ENCODE measurements at places on chromosomes 13 and 19.

- no peak for DNase-seq
Measured at GRCh38 chr13:110554227-110554836, 7.2 kb downstream of the RAB20 start.

DNA sequence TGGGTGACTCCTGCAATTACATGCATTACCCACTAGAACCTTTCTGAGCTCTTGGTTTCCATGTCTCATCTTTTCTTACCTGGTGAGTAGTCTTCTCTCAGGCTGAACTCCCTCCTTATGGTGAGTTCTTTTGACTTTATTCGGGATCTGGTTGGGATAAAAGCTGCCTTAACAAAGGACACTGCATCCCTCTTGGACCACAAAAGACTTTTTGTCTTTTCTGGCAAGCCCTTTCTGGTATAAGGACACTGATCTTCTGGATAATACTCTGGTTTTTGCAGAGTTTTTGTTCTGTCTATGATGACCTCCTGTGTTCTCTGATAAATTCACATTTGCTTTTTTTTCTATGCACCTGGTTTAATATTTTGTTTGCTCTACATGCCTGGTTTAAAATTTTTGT, 66.7 kb downstream of the SLITRK1 start:
- DNase-seq, result no peak

DNA sequence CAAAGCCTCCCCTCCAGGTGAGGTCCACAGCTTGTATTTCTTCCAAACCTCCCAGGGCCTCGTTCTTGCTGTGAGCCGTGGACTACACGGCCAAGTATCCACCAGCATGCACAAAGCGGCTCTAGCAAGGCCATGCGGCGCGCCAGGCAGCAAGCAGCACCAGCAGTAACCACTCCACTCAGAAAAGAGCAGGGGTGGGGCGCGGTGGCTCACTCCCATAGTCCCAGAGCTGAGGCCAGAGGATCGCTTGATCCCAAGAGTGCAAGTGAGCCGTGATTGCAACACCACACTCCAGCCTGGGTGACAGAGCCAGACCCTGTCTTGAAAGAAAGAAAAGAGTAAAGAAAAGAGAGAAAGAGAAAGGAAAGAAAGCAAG, 4.7 kb downstream of the CCDC8 start:
- no peak for DNase-seq

- DNase-seq, result no peak
Measured at GRCh38 chr19:12840091-12841079, 2.1 kb downstream of the MAST1 start.

- no peak for DNase-seq
Measured at GRCh38 chr19:623974-624373, 9.4 kb downstream of the POLRMT start.

DNA sequence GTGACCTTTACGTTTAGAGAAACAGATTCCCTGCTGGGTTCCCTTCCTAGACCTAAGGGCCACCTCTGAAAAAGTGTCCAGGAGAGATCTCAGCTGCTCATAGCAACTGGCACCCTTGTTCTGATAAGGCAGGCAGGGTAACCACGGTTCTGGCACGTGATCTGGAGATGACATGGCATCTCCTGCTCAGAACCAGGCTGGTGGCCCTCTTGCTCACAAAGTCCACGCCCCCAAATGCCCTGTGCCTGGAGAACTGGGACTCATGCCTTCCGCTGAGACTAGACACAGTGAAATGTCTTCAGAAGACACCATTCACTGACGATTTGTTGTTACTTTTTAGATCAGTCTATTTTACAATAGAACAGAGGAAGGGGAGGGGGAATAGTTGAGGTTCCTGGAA, 174.1 kb downstream of the ZNF536 start:
- no peak for DNase-seq

GRCh38 chr19:18519962-18520847, 1.7 kb downstream of the ELL start:
- no peak for DNase-seq

GRCh38 chr13:44223770-44224444, 149.7 kb upstream of the SERP2 start:
- no peak for DNase-seq

- no peak for DNase-seq
Measured at GRCh38 chr19:5844456-5845433, 5.2 kb upstream of the FUT6 start.

DNA sequence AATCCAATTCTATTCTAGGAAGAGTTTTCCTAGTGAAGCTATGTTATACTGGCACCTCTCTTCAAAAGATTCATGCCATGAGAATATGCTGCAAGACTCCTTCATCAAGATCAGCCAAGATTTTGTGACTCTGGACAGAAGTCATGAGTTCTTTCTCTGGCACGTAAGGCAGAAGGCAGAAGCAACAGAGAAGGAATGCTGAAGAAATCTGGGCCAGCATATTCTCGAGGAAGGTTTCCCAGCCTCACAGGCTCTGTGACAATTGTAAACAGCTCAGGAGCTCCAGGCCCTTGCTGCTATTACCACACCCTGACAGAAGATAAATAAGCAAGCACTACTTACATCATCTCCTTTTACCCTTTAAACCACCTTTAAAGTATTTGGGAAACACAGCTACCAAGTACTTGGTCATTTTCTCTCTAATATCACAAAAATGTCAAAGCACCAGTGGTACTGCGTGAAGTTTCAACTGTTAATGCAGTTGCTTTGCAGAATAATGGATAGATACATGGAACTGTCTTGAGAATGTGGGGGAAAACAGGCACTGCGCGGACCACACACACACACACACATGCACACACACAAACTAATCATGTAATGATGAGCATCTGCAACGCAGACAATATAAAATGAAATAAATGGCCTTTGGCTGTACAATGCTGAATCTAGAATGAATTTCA, 55.4 kb downstream of the INTS6 start:
- no peak for DNase-seq
